MV-4-11 (cell line): ENCODE measurements at places on chromosomes 11 and 22.

DNA sequence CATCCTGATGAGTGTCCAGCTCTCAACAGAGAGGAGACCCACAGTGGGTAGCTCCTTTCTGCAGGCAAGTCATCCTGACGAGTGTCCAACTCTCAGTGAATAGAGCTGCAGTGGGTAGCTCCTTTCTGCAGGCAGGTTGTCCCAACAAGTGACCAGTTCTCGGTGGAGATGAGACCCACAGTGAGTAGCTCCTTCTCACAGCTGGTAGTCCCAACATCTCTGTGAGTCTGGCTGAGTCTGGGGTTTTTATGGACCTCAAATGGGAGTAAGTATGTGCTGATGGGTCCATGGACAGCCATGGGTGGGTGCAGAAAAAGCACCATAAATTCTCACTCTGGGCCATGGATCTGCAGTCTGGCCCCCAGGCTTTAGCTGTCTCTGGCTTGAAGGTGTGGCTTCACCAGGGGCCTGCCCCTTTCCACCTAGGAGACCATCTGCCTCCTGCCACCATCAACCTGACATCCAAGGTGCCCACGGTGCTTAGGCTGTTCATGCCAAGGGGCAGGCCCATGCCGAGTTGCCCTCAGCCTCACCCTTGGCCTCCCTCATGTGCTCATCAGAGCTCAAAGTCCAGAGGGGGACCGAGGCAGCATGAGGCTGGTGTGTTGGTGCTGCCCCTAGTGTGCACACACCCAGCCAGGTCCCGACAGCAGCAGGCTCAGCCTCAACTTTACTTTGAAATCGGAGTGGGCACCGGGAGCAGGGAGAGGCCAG lies 15.3 kb downstream of the NPAT start:
- no peak for DNase-seq

DNA sequence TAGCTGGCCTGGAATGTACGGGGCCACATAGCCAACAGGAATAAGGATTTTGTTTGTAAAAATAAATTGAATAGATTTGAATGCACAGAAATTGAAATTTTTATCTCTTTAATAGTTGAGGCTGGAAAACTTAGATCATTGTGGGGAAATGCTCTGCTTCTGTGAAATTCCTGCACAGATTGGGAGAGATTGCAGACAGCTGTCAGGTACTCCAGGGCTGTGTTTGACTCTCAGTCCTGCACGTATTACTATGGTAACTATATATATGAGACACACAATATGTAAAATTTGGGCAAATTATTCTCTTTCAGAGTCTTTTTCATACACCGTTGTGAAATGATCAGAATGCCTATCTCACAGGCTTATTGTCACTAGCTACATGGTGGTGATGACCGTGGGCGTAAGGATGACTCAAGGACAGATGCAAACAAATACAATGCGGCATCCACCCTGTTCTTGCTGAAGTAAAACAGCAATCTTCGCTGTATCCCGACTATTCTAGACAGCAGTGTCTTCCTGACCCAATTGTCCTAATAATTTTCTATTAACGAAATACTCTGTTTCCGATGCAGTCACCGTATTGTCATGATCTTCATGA lies 79.4 kb downstream of the ZC3H12C start:
- DNase-seq, result no peak

DNA sequence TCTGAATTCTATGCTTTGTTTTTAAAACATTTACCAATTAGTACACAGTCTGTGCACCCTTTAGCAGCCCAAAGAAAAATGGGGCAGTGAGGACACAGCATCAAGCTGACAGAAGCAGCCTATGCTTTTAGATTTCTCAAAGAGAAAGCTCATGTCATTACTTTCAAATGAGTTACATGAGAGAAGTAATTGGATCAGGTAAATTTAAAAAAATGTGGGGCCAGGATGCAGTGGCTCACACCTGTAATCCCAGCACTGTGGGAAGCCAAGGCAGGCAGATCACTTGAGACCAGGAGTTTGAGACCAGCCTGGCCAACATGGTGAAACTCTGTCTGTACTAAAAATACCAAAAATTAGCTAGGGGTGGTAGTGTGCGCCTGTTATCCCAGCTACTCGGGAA lies 57.7 kb downstream of the APOL5 start:
- DNase-seq, result no peak

- no peak for DNase-seq
Measured at GRCh38 chr11:68686486-68686885, 2.1 kb downstream of the GAL start.

DNA sequence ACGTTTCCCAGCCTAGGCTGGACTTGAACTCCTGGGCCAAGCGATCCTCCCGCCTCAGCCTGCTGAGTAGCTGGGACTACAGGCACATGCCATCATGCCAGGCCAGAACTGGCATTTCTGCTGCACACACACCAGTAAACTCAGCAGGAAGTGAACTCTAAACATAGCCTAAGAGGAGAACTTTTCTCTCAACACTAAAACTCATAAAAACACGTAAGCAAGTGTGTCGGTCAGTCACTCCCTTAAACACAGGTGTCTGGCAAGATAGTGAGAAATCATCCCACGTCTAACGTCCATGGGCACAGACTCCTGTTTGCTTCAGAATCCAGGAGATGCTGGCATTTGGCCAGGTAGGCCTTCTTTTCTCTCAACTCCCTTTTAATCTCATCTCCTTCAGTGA lies 104.8 kb downstream of the RPL27A start:
- DNase-seq, result no peak

- DNase-seq, result no peak
Measured at GRCh38 chr11:65895482-65895981, 4.7 kb downstream of the FOSL1 start.

- no peak for DNase-seq
Measured at GRCh38 chr11:14362611-14363010, 3.6 kb upstream of the RRAS2 start.

- no peak for DNase-seq
Measured at GRCh38 chr11:103636232-103636631, 400.2 kb upstream of the DDI1 start.

DNA sequence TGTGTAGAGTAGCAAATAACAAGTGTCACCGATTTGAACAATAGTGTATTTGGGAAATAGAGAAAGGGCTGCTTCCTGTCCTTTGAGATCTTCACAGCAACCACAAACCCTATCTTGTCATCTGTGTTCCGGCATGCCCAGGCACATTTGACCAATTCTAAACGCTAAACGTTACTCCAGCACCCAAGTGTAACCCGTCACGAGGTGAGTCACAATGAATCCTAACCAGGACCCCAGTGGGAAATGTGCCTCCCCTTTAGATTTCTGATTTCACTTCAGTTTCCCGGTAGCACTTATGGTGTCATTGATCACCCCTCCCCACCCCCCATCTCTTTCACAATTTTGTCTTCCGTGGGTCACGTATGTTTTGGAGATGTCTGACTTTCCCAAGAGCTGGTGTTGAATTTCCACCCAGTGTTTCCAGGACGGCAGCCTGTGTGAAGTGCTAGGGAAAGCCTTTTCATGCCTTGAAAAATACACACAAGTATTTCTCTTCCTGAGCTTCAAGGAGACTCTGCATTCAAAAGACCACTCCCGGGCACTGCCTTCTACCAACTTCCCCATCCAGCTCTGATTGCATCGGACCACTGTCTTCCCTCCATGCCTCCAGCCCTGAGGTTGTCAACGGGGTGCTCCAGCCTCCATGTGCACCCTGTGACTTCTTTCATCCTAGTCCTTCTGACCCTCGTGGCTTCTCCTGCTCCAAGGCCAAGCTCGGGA lies 10.5 kb upstream of the C11orf24 start:
- DNase-seq, result peak; percentile 92

DNA sequence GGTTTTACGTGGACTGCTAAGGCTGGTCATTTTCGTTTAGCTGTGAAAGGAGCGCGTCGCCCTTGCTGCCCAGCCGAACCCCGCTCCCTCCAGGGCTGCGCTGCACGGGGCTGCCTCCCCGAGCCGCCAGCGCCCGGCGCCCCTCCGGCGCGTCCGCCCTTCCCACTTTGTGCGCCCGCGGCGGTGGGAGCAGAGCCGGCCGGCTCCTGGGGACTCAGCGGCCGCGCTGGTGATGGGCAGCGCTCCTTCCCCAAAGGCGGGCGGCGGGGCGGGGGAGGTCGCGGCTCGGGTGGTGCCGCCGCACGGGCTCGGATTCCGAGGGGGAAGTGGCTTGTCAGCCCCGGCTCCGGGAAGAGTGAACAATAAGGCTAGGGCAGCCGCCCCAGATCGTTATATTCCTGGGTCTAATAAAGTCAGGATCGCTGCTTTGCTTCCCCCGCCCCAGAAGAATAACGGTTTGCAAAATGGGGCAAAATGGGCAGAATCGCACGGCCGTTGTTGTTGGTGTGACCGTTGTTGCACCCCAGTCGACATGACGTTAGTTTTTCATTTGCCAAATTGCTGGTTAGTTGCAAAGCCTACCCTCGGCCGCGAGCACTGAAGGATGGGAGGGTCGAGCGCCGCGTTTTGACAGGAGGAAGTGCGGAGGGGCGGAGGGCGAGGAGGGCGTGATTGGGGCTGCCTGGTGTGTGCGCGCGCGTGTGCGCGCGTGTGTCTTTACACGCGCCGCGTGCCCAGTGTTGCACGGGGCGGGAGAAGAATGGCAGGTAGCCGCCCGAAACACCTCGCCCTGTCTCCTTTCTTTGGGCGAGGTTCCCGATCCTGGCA lies 745 bp downstream of the NCAM1 start:
- no peak for DNase-seq

GRCh38 chr22:20588843-20589581 lies 81.6 kb downstream of the MED15 start:
- DNase-seq, result no peak

GRCh38 chr22:47854680-47855079 lies 1092.2 kb downstream of the TBC1D22A start:
- no peak for DNase-seq

DNA sequence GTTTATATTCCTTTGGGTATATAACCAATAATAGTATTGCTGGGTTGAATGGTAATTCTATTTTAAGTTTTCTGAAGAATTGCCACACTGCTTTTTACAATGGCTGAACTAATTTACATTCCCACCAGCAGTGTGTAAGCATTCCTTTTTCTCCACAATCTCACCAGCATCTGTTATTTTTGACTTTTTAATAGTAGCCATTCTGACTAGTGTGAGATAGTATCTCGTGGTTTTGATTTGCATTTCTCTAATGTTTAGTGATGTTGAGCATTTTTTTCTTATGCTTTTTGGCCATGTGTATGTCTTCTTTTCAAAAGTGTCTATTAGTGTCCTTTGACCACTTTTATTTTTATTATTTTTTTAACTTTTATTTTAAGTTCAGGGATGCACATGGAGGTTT lies 275.3 kb downstream of the METTL15 start:
- no peak for DNase-seq

DNA sequence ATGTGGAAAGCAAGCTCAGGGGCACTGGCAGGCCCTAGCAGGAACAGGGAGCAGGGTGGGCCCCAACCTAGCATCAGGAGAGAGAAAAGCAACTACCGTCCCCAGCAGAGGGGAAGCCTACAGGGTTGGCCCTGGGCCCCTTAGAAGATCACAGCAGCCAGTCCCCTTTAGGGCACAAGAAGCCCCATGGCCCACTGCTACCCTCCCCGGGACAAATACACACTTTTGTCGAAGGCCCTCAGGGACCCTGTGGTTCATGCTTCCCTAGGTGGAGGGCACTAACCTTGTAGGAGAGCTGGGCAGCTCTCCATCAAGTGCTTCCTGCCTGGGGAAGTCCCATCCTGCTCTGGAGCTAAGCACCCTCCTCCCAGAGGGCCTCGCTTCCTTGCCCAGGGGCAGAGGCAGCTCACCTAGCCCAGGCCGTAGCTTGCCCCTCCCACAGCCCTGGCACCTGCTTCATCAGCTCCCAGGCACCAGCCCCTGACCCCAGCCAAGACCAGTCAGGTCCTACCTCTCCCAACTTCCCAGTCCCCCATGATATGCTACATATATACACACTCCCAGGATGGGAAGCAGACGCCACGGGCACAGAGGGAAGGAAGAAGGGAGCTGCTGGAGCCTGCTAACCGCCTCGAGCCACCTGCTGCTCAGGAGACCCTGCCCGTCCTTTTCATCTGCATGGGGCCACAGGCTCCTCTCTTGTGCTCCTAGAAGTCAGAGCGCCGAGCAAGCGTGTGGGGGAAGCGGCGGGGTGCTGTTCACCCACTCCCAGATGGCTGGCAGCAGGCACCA lies 20.1 kb downstream of the SUN2 start:
- DNase-seq, result no peak

DNA sequence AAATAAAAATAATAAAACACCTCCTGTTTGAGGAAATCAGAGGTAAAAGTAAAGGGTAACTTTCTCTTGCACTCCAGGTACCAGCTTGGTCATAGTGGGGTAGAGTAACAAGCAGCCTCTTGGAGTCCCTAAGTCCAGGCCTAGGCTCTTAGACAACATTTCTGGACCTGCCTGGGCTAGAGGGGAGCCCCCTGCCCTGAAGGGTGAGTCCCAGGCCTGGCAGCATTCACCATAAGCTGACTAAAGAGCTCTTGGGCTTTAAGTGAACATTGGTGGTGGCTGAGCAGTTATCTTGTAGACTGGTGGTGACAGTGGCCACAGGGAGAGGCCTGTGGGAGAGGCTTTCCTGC lies 18.6 kb upstream of the OR56A3 start:
- no peak for DNase-seq

GRCh38 chr11:96964661-96965060 lies 574.8 kb downstream of the JRKL start:
- DNase-seq, result peak; percentile 11

DNA sequence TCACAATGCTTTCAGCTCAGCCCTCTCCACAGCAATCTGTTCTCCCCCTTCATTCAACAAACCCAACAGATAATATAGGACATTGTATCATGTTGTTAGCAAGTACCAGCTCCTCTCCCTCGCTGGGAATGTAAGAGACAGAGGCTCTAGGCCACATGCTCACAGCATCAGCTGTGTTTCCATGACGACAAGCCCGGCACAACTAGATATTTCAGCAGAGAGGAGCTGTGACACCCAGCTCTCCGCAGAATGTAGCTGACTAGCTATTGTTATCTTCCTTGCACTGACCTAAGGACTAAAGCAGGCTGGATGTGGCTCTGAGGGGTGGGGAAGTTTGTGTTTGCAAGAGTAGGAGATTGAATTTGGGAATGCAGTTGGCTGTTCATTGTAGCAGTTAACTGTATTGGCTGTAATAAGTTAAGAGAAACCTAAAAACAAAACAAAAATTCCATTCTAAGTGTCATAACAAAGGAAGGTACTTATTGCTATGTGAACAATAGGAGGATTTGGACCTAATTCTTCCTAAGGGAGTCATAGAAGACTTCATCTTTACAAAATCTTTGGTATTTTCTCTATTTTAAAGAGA lies 28.0 kb upstream of the RRAS2 start:
- no peak for DNase-seq

DNA sequence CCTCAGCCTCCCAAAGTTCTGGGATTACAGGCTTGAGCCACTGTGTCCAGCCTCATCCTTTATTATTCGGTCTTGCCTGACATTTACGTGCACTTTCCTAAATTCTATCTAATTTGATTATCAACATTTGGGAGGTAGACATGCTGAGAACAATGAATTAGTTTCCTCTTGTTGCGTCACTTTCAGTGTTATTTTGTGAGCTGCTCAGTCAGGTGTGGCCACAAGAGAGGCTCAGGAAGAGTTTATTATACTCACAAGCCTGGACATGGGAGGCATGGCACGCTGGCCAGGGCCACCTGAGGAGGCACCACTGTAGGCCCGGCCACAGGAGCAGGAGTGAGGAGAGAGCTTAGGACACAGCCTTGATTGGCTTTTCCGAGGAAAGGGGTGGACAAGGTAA lies 59.7 kb upstream of the RBFOX2 start:
- no peak for DNase-seq
